NCI-H2029 treated with DMSO at 0.1 percent for 48 hours (cell line): ENCODE measurements at places on chromosomes 13 and 19.

GRCh38 chr13:31605076-31605860, 134.1 kb upstream of the RXFP2 start:
- DNase-seq: no peak

DNA sequence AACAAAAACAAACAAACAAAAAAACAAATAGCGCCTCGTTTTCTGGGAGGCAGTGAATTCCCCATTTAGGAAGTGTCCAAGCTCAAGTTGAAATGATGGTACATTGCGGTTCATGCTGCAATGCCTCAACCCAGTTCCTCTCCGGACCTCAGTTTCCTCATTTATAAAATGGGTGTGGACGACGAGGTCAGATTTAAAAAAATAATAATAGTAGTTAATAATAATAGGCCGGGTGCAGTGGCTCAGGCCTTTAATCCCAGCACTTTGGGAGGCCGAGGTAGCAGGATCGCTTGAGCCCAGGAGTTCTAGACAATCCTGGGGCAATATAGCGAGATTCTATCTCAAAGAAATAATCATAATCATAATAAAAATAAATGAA, 15.5 kb upstream of the ERCC1 start:
- DNase-seq: no peak

DNA sequence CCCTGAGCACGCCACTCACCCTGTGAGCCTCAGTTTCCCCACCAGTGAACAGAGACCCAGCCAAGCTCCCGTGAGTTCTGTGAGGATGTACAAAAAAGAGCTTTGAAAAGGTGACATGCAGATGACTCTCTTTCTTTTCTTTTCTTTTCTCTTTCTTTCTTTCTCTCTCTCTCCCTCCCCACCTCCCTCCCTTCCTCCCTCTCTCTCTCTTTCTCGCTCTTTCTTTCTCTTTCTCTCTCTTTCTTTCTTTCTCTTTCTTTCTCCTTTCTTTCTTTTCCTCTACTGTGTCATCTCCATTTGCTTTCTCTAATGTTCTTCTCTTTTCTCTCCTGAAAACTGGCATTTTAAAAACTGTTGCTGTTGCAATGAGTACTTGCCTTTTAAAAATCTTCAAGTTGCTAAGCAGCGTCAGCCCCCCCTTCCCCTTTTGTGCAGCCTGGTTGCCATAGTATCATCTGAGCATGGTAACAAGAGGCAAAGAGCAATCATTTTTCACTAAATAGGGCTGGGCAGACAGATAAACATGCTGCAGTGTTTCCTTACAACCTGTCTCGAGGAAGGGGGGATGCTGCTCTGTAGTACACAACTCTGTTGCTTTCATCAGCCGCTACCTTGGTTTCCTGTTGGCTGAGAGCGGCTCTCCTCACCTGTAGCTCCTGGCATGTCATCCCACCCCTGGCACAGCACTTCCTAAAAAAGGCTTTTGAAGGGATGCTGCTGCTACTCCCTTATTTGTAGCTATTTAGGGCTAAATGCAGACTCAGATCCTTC, 108.7 kb upstream of the MBNL2 start:
- peak; percentile 2 for DNase-seq

DNA sequence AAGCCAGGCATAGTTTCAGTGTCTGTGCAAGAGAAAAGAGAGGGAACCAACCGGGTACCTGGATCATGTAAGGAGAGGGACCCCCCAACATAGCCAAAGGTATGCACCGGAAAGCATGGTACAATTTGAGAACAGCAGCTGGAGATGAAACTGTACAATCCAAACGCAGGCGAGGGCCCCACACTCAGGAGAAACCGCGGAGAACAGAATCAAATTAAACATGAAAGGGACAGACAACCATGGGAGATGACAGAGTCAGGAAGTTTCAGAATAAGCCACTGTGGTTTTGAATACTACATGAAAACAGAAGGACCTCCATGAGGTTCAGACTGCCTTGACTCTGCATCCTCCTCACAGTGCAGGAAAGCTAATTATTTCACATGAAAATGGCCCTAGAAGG, 62.9 kb upstream of the SPATA13 start:
- DNase-seq: no peak

DNA sequence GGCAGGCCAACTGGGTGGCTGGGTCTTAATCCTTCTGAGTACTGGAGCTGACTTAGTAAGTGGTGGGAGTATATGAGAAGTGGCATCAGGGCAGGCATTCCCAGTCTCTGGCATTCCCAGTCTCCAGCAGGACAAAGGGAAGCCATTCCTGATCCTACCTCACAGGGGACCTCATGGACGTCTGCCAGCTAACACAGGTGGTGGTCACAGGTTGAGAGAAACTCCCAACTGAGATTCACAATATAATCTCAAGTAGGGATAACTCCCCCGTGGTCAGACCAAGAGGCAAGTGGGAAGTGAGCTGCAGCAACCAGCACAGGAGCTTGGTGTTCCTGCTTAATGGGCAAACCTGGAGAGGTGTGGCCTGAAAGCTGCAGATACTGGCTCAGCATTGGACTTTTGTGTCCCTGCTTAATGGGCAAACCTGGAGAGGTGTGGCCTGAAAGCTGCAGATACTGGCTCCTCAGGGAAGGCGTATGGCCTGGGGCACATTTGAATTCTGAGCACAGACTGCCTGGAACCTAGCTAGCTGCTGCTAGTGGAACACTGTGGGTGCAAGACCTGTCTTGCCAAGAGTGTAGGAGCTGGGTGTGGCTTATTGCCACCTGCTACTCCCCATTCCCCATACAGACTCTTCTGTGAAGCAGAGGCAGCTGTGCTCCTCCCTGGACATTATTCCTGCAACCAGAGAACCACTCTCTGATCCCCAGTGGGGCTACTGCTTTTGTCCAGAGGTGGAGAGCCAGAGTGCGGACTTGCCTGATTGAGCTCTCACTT, 25.9 kb upstream of the OR10H2 start:
- DNase-seq: peak; percentile 87

DNA sequence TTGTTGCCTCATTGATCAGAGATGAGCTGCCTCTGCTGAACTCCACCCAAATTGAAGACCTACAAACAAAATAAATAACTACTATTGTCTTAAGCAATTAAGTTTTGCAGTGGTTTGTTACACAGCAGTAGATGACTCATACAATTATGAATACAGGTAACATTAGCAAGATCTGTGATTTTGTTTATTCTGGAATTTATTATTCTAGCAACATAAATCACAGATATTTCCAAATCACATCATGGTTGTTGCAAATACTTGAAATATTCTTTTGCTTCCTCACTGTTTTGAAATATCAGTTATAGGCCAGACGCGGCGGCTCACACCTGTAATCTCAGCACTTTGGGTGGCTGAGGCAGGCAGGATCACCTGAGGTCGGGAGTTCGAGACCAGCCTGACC, 13.1 kb upstream of the LMTK3 start:
- no peak for DNase-seq

DNA sequence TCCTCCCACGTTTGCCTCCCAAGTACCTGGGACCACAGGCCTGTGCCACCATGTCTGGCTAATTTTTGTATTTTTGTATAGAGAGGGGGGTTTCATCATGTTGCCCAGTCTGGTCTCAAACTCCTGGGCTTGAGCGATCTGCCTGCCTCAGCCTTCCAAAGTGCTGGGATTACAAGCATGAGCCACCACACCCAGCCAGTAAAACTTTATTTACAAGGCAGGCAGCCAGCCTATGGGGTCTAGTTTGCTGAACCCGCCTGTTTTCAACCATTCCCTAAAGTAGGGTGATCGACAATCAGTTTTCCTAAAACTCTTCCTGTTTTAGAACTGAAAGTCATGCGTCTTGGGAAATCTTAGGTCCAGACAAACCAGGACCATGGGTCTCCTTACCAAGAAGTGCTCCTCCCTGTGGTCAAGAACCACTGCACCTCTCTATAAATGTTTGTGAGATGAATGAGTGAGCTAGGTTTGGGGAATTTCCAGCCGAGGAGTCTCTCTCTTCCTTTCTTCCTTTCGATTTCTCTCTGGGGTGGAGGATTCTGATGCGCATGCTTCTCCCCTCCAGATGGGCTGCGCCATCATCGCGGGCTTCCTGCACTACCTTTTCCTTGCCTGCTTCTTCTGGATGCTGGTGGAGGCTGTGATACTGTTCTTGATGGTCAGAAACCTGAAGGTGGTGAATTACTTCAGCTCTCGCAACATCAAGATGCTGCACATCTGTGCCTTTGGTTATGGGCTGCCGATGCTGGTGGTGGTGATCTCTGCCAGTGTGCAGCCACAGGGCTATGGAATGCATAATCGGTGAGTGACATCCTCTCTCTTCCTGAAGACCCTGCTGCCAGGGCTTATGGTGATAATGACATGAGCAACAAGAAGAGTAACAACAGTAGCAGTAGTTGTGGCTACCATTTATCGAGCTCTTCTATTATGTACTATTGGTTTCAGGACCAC, 38.7 kb downstream of the ADGRE1 start:
- DNase-seq: no peak

DNA sequence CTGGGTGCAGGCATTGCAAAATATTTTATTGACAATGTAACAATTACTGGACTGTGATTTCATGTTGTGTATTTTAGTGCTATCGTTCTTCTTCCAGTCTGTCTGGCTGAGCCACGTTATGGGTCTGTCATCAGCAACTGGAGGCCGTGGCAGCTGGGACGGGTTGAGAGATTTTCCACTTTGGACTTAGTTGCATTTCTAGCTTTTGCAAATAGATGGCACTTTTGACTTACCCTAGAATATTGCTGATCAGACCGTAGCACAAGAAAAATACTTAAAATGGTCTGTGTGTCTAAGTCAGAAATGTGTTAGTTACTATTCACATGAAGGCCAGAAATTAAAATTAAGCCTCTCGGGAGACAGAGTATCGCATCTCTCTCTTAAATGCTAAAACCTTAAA, 211.1 kb downstream of the TEX29 start:
- peak; percentile 54 for DNase-seq

- no peak for DNase-seq
These were observed 172.2 kb downstream of the DNAJC15 start for GRCh38 chr13:43195551-43195950.

DNA sequence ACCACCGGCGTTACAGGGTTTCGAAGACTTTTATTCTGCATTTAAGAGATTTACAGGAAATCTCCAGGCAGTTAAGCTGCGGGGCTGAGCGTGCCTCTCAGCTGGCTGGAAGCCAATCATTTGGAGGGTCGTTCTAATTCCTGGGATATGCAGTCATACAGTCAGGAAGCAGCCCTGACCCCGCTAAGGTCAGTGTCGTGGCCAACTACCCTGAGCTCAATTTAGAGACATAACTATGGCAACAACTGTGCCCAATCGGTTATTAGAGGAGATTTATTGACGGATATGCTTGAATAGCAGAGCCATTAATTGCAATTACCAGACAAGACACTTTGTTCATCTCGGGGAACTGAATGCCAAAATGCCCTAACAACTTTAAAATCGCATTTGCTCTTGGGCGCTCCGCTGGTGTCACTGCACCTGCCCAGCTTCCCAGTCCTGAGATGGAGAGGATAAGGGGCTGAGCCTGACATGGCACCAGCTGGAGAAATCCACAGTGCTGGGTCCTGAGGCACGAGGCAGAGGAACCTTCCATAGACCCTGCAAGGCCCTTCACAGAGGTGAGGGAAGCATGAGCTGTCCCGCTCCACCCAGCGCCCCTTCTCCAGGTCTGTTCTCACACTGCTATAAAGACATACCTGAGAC, 15.1 kb upstream of the ZNF507 start:
- DNase-seq: no peak

GRCh38 chr19:55602104-55603001, 2.3 kb downstream of the ZNF524 start:
- no peak for DNase-seq

DNA sequence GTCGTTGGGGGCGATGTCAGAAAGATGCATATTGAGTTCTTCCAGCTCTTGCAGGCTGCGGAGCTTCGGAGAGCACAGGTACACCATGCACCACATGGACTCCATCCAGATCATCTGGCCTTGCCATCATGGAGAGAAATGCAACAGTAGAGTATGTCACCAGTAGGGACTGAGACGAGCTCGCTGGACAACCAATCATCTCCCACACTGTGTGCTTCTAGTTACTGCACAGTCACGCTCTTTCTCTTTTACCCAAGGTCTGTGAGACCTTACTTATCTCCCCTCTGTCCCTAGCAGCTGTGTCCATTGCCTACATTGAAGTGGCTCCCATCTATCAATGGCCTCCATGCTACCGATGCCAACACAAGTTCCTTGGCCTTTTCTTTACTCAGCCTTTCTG, 90.5 kb downstream of the C13orf42 start:
- DNase-seq: no peak

- DNase-seq: no peak
These were observed at the start of gene GIPR for GRCh38 chr19:45667620-45668341. Gene GIPR (plus strand): TSS chr19:45668221. CDS start chr19:45669521, 1,300 bp downstream.

GRCh38 chr13:107941345-107942029, 273.8 kb downstream of the LIG4 start:
- no peak for DNase-seq

- DNase-seq: no peak
These were observed 134.2 kb downstream of the TSHZ3 start for GRCh38 chr19:31214997-31215396.

DNA sequence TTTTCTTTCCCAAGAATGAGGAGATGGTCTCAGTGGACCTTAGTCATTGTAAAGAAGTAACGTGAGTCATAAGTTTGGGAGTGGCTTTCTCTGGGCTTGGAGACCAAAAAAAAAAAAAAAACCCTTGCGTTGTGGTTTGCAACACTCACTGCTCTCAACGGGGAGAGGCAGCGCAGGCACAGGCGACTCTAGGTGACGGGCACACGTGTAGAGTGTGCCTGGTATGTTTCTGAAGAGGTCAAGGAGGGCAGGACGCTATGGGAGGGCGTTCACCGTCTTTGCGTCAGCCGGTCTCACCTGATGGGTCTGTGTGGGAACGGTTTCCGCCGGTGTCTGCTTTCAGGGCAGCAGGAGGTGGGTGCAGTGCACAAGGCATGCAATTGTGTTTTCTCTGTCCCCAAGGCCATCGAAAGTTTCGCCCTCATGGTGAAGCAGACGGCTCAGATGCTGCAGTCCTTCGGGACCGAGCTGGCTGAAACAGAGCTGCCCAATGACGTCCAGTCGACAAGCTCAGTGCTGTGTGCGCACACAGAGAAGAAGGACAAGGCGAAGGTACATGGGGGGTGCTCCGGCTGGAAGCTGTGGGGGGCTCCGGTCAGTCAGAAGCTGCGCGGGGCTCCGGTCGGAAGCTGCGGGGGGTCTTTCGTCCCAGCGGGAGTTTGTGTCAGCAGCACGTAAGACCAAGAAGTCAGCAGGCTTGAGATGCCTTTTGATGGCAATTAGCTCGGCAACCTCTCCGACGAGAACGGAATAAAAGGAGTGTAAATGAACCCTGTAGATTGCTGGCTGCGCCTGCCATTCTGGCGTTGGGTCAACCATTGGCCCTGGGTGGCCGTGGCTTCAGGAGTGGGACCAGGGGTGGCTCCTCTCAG, 40.8 kb upstream of the F7 start:
- no peak for DNase-seq
